HepG2 (cell line): ENCODE measurements at places on chromosomes 5 and 9. TPM values are rescaled to one million over a fixed set of nuclear protein-coding genes. Genes with fewer than 3 reads are reported as not detected.
A peak's percentile ranks its signal among the peaks of the same experiment; 100 is the strongest.

DNA sequence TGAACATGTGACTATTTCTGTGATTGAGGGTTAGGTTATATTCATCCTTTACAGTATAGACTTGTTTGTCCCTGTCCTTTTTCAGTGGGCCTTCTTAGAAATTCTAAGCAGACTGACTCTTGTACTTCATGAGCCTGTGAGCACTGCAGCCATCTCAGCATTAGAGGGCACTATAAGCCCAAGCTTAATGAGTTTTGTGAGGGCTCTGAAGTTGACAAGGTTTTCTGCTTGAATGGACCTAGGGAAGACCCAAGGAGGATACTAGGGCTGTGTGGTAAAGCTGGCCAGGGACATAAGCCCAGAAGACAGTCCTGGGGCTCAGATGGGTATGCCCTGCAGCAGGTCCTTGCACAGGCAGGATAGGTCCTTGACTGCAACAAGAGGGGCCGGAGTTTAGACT is 126.5 kb downstream of the MRPS30 start:
- no peaks in the 10 kb centered on the region for H3K36me3 ChIP-seq
- H3K4me1 ChIP-seq = no peaks in the 10 kb centered on the region
- no peak for DNase-seq
- H3K27ac ChIP-seq = no peak overlapping the region
- H3K27me3 ChIP-seq = no peaks in the 10 kb centered on the region
- no peak overlapping the region for H3K4me3 ChIP-seq

DNA sequence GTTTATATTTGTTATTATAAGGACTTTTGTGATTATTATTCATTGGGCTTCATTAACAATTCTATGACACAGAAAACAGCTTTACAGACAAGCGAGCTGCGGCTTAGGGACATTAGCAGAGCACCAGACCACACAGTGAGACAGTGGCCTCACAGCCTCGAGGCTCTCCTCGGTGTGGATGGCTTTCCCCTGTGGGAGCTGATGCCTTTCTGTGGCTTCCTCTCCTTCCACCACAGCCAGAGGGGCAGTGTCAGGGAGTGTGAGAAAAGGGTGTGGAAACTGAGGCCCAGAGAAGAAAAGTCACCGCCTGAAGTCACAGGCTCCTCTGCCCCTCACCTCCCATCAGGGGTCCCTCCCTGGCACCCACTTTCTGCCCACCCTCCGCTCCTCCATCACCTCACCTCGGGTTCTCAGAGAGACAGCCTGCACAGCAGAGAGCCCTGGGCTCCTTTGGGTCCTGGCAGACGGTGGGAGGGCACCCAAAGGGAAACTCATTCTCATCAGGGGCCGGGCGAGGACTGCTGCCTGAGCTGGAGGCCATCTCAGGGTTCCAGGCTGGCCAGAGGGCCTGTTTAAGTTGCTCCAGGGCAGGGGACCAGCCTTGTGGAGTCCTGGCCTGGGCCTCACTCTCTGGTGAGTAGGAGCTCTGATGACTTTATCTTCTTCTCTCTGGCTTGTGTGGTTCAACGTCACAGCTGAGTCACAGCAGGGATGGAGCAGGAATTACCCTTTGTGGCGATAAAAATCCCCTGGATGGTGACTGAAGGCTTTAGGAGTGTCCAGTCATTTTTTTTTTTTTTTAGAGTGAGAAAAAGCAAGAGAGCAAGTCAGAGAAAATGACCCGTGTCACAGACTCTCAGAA is 830 bp downstream of the TRAF1 start:
- H3K27me3 ChIP-seq = peaks cover 2% of the 10 kb centered on the region; the same call in 1 of the 2 replicates
- DNase-seq = no peak
- H3K27ac ChIP-seq = no peak overlapping the region
- H3K36me3 ChIP-seq = no peaks in the 10 kb centered on the region

DNA sequence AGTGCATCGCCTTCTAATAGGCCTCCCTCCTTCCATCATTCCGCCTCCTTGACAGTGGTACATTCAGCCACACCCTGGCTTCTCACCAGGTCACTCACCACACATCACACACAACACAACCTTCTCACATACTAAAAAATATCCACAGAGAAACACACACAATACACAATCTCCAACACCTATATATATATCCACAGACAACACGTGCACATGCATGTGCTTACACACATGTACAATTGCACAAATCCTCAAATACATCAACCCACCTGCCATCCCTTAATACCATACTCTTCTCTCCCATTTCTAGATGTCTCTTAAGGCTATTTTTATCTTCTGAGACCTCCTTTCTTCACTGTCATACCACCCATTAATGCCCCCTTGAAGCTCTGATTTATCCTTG is 57.6 kb downstream of the PPP2R2B start:
- H3K27ac ChIP-seq = no peak overlapping the region
- H3K4me1 ChIP-seq = no peaks in the 10 kb centered on the region
- no peak overlapping the region for H3K4me3 ChIP-seq
- H3K27me3 ChIP-seq = no peaks in the 10 kb centered on the region
- DNase-seq = no peak
- H3K36me3 ChIP-seq = no peaks in the 10 kb centered on the region

- H3K27ac ChIP-seq = no peak overlapping the region
- H3K27me3 ChIP-seq = no peaks in the 10 kb centered on the region
- no peak for DNase-seq
- H3K4me3 ChIP-seq = no peak overlapping the region
- no peaks in the 10 kb centered on the region for H3K4me1 ChIP-seq
Observed at GRCh38 chr5:149656576-149657182, 73.4 kb upstream of the PPARGC1B start.

DNA sequence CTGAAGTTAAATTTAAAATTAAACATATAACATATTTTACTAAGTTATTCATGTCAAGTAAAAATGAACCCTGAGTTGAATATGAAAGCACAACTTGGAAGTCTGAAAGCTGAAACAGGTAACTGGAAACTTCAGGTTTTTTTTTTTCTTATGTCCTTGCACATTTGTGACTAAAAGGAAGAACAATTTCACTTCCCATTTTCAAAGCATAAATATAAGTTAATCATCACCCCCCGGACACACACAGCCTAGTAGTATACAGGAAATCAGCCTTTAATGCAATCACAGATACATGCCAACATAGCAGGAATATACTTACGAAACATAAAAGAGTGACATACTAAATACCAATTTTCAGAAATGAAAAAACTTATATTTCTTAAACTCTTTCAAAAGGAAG is 225.9 kb downstream of the RFX3 start:
- DNase-seq = no peak
- no peaks in the 10 kb centered on the region for H3K4me1 ChIP-seq
- H3K27me3 ChIP-seq = no peaks in the 10 kb centered on the region
- no peak overlapping the region for H3K4me3 ChIP-seq

DNA sequence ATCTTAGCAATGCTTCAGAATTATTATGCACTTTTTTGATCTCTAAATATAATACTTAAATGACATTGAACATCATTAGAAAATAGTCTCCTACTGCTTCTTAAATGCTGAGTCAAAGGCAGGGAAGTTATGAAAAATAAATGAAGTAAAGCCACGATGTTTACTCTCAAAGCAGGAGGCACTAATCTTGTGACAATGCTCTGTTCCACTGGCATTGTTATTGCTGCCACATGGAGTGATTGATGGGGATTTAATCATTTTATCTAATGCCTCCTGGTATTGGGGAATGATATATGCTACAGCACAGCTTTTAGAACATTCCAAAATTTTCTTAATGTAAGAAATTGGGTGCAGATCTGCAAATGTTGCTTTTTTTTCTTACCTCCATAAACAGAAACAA is 1655.4 kb upstream of the NUDT12 start:
- no peaks in the 10 kb centered on the region for H3K36me3 ChIP-seq
- H3K27me3 ChIP-seq = no peaks in the 10 kb centered on the region
- H3K4me3 ChIP-seq = no peak overlapping the region
- DNase-seq = no peak
- H3K4me1 ChIP-seq = no peaks in the 10 kb centered on the region

DNA sequence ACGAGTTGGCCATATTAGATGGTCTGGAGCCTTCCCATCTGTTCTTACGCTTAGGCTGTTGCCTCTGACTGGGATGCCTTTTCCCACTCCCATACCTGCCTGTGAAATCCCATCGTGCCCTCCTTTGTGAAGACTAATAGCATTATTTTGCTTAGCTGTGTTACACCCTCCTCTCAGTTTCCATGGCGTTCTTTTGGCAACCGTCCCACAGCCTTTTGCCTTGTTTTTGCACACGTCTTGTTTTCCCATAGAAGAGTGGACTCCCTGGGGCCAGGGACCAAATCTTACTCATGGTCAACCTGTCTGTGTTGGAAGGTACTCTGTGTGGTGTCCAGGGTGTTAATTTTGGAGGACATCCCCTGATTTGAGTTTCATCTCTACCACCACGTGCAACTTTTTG is 242.1 kb downstream of the HSPA4 start:
- no peaks in the 10 kb centered on the region for H3K36me3 ChIP-seq
- DNase-seq = no peak
- H3K27ac ChIP-seq = no peak overlapping the region
- H3K4me1 ChIP-seq = no peaks in the 10 kb centered on the region

DNA sequence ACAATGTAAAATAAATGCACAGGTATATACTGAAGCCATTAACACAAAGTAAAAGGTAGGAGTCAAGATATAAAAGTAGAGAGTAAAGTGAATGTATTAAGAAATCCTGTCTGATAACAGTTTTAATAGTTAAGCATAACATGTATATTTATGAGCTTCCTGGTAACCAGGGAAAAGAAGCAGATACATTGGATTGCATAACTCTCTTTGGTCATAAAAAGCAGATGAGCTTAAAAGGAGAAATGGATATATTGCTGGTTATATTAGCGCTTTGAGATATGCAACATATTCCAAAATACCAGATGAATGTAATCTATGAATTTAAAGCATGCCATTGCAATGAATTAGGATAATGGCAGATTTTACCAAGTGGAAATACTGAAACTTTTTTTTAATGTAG is 6.2 kb upstream of the TNFSF8 start:
- H3K4me3 ChIP-seq = no peak overlapping the region
- no peak overlapping the region for H3K27ac ChIP-seq
- H3K27me3 ChIP-seq = no peaks in the 10 kb centered on the region; the same call in 1 of the 2 replicates
- H3K36me3 ChIP-seq = no peaks in the 10 kb centered on the region
- no peak for DNase-seq

DNA sequence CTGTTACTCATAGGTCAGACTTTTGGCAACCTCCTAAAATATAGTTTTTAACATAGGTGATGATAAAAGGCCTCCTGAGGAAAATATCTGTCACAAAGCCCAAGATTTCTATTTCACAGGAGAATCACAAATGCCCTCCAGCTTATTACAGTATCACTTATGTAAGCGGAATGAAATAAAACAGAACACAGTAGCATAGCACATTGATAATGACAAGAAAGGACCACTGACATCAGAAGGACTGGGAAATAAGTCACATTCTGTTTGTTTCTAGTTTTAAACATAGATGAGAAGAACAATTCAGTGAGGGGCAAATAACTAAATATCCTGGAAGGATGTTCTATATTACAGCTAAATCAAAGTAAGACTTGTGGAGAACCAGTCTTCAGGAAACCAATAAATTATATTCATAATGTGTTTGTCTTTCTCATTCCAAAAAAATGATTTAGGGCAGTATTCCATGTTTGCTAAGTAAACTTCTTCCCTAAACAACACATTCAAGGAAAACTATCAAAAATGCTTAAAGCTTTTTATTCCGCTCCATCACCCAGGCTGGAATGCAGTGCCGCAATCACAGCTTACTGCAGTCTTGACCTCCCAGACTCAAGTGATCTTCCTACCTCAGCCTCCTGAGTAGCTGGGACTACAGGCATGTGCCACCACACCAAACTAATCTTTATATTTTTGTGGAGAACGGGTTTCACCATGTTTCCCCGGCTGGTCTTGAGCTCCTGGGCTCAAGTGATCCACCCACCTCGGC is 20.8 kb upstream of the CTNNAL1 start:
- no peak overlapping the region for H3K4me3 ChIP-seq
- H3K36me3 ChIP-seq = peaks cover 5% of the 10 kb centered on the region
- peaks cover 44% of the 10 kb centered on the region for H3K4me1 ChIP-seq

DNA sequence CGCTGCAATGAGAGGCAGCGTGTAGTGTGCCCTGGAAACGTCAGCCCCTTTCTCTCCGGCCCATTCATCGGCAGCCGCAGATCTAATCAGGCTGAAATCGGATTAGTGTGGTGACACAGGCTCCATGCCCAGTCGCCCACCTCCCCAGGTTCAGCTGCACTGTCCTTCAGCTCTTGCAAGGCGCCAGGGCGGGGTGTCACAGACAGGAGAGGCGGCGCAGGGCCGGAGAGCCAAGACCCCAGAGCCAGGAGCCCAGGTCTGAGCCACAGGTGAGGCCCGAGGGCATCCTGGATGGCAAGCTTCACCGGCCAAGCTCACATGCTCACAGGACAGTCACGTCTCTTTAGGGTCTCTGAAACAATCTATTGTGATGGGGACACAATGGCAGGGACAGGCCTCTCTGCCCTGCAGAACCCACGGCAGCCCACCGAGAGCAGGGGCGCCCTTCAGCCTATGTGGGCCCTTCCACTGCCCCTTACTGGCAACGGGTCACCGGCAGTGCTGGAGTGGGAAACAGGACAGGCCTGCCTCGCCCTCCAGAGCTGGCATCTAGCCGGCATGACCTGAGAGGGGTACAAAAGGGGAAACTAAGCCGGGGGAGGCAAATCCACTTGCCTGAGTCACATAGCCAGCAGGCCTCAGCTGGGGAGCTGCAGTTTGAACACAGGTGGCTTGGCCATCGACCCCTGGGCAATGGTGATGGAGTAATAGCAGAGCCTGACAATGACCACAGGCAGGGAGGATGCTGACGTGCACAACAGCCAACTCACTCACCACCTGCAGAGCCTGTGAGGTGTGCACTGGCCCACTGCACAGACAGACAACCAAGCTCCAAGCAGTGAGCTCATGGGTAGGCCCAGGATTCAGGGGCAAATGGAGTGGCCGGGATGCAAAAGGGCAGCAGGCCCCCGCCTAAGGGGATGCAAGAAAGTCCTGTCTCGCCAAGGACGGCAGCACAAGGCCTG is 48.1 kb downstream of the VAV2 start:
- no peak overlapping the region for H3K4me3 ChIP-seq
- H3K27me3 ChIP-seq = no peaks in the 10 kb centered on the region
- DNase-seq = no peak
- H3K27ac ChIP-seq = no peak overlapping the region

- no peaks in the 10 kb centered on the region for H3K27me3 ChIP-seq
- no peak for DNase-seq
Observed at GRCh38 chr5:26757941-26758340, 280.4 kb downstream of the CDH9 start.

- no peak for DNase-seq
- peaks cover 11% of the 10 kb centered on the region; the same call in 1 of the 3 replicates for H3K36me3 ChIP-seq
- H3K27me3 ChIP-seq = no peaks in the 10 kb centered on the region
- peak overlapping the region; percentile 17 for H3K27ac ChIP-seq
- peaks cover 46% of the 10 kb centered on the region for H3K4me1 ChIP-seq
Observed at GRCh38 chr9:137195525-137196220, 4.9 kb downstream of the TPRN start.

Gene ABO
- total RNA-seq = not detected in 2 replicates

Gene ENTPD2
- 0.87 and 0.95 TPM in 2 replicates for total RNA-seq

Gene PCDHA9
- 0.03 TPM in 1 of 2 replicates, not detected in the other for total RNA-seq

Gene PFN3
- not detected in 2 replicates for total RNA-seq

Gene MAMDC4
- 1.2 and 6.0 TPM in 2 replicates for total RNA-seq

Gene ACOT12
- not detected in 2 replicates for total RNA-seq

Gene KIAA0825
- 0.51 and 0.77 TPM in 2 replicates for total RNA-seq

Gene PCDHGB6
- 0.20 TPM in 1 of 2 replicates, not detected in the other for total RNA-seq
